T47D (cell line): ENCODE measurements at places on chromosomes 3 and 15.

DNA sequence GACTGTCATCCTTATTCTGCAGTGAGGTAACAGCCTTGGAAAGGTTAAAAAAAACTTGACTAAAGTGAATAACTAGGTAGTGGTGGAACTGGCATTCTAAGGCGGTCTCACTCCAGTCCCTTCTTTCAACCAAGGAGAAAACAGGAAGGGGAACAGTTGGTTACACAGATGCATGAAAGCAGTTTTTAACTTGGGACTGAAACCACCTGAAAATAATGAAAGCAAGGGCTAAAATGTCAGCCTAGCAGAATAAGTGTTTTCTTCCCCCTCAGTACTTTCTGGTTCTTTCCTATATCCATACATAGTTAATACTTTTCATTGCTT, 748 bp upstream of the AVEN start:
- DNase-seq = no peak

GRCh38 chr15:83716605-83717004, 62.7 kb downstream of the ADAMTSL3 start:
- no peak for DNase-seq

- DNase-seq = no peak
These were observed 16.3 kb downstream of the PPP2R3A start for GRCh38 chr3:135981701-135982403.

DNA sequence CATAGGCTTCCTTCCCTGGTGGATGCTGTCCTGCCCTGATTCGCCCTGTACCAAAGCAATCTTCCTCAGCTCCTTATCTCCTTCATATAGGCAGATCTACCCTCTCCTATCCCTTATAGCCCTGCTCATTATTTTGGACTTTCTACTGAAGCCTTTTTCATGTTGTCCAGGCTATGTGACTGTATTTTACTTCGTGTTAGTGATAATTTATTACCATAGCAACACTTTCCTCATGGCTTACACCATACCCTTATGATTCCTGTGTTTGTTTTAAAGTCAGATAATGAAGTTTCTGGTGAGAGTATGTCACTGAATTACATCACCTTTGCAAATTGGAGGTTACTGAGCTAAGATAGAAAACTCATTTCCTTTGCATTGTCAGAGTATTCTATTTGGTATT, 352.6 kb downstream of the NLGN1 start:
- no peak for DNase-seq

- no peak for DNase-seq
These were observed 135.0 kb upstream of the WNT5A start for GRCh38 chr3:55622116-55622515.

GRCh38 chr3:132290833-132291232, 26.4 kb upstream of the ACP3 start:
- DNase-seq = no peak

DNA sequence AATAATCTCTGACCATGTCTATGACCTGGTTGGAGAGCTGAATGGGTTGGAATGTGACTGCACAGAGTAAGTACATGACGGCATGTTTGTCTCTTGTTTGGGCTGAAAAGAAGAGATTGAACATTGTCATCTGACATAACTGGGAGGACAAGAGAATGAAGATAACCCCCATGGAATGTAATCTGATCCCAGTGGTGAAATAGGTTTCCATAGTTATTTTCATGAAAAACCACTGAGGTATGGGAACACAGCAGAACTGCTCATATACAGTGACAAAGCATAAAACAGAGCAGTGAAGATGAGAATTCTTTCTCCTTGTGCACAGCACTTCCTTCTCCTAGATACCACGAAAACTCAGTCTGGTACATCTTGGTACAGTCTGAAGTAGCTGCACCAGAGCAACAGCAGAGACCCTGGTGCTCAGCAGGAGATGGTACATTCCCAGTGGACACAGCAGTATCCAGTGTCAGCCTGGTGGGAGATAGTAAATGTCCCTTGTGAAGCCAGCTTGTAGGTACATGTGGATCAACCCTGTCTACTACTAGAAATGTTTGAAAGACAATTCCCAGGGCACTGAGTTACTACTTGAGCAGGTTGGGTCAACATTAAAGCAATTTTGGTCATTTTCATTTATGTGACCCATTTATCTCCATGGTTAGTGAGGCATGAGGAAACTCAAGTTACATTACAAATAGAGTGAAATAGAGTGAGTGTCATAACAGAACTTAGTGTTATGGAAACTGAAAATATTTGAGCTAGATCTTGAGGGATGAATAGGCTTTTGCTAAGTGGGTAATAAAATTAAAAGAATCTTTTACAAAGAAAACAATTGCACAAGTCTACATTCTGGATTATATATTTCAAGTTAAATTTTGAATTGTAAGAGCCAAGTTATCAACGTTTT, 178.3 kb downstream of the SUCNR1 start:
- DNase-seq = peak; percentile 28

DNA sequence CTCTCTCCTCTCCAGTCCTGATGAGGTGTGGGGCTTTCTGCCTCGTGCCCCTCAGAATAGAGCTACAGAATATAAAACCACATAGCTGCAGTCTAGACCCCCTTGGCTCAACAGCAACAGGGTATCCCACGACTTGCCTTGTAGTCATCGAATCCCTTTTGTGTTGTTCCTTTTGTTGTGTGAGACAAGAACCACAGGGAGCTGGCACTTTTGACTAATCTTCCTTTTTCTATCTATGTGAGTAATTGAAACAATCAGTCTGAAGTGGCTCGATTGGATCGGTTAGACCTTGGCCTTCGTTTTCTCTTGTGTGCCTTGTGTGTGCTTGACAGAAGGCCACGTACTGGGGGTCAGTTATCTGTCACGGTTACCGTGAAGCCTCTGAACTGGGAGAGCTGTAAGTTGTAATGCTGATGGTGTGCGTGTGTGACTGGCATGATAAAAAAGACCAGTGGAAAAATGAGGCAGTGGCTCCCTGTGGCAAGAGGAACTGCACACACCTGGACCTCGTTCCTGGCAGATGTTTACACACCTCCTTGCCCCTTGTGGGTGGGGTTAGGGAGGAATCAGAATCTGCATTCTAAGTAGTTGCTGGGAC, 23.2 kb upstream of the IQCF6 start:
- no peak for DNase-seq

- no peak for DNase-seq
These were observed 272.0 kb downstream of the OCA2 start for GRCh38 chr15:27826902-27827714.

- DNase-seq = no peak
These were observed 37.1 kb downstream of the FAM240A start for GRCh38 chr3:46649436-46649835.

DNA sequence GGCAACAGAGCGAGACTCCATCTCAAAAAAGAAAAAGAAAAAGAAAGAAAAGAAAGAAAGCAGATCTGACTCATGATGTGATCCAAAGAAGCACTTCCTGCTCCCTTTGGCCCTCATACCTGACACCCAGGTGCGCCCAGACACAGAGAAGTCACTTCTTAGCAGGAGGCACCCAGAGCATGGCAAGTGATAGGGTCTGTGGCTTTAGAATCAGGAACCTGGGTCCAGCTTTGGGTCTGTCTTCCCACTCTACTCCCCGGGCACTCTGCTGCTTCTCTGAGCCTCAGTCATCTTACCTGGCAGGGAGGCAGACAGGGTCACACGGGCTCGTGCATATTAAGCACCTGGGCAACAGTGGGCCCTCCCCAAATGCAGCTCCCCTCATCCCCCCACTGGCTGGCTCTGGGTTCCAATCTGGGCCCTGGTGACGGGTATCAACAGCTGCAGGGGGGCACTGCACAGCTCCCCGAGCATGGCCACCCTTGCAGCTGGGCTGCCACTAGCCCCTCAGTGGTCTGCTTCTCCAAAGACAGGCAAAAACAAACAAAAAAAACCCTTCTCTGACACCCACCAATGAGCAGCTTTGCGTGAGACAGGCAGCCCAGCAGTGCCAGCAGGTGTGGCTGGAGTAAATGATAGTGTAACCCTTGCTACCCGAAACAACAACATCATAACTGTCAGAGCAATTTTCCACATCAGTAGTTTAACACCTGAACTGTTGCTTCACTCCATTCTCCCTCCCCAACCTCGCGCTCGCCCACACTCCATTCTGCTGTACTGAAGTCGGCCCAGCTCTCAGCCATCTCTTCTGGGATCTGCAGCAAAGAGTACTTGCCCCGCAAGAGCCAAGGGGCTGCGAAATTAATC, 99.8 kb downstream of the MEGF11 start:
- DNase-seq = no peak

- peak; percentile 51 for DNase-seq
These were observed 18.3 kb upstream of the NTRK3 start for GRCh38 chr15:88274553-88275460.

DNA sequence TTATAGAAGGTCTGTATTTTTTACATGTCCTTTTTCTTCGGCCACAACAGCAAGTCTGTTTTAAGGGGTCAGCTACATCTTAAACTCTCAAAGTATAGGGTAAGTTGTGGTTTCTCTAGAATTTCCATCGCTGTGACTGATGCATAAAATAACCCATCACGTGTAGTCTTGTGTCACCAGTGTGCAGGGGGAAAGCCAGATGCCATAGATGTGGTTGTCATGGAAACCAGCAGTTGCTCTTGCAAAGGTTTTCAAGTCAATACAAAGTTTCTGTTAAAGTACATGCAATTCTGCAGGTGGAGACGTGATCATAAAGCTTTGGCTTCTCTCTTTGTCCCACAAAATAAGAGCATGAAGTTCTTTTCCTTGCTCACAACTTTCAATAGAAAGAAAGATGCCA, 210.3 kb upstream of the ONECUT1 start:
- no peak for DNase-seq

DNA sequence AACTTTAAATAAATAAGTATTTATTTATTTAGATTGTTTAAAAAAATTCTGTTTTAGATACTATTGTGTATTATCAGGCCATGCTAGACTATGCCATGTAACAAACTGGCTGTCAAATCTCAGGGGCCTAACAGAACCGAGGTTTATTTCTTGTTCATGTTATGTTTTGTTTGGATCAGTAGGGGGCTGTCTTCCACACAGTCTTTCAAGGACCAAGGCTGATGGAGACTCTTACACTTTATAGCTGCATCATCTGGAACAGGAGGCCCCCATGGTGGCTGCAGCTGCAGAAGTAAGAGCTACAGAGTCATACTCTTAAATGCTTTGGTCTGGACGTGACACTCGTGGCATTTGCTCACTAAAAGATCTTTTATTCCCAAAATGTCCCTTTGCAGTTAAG, 33.0 kb upstream of the ARL14 start:
- peak; percentile 48 for DNase-seq

GRCh38 chr3:43262194-43262593, 24.1 kb upstream of the SNRK start:
- DNase-seq = no peak

- DNase-seq = peak; percentile 41
These were observed 370.0 kb upstream of the FRG2C start for GRCh38 chr3:75294124-75294523.

DNA sequence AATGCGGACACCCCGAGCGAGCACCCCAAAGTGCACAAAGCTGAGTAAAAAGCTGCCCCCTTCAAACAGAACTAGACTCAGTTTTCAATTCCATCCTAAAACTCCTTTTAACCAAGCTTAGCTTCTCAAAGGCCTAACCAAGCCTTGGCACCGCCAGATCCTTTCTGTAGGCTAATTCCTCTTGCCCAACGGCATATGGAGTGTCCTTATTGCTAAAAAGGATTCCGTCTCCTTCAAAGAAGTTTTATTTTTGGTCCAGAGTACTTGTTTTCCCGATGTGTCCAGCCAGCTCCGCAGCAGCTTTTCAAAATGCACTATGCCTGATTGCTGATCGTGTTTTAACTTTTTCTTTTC, 5.3 kb downstream of the BHLHE40 start:
- DNase-seq = peak; percentile 48

DNA sequence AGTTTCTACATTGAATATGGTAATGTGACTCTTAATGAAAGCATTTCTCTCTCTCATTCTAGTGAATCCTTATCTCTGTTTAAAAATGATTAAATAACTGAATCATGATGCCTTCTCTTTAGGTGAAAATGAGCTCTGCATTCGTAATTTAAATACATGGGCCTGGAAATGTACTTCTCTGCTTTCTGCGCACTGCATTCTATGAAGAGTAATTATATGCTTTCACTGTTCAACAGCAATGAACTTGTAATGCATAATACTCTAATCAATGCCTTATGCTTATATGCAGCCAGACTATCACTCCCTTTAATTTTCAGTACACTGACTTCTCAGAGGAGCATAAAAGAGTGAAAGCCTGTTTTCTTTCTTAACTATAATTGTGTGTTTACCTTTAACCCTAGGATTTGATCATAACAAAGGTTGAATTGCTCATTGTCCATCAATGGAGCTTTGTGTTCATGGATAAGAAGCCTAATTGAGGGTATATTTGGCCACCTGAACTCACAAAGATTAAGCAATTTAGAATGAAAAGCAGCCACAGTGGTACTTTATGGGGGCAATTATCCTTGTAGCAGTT, 330.8 kb upstream of the PDZRN3 start:
- DNase-seq = no peak

DNA sequence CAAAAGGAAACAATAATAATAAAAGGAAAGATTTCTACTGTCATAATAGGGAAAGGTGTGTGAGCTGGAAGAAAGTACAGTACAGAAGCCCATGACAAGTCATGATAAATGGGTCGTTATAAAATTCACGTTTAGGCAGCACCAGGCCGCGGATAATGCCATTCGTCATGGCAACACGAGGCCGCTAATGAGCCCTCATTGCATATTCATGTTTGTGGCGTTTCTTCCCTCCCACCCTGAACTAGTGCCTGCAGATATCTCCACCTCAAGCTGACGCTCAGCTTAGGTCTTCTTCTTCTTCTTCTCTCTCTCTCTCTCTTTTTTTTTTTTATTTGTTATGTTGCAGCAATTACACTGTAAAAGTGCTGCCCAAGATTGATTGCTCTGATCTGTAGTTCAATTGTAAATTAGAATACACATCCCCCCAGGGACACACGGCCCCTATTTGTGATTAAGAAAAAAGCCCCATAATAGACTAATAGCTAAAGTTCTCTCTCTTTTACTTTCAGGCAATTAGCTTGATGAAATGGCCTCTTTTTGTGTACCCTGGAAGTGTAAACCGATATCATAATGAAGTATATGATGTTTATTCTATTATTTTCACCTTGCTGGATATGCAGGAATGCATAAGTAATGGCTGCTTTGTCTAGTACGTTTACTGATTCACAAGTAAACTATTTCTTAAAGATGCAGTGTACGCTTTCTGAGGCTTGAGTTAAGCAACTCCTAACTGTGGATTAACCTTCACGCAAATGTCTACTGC, 61.9 kb upstream of the NR2F2 start:
- no peak for DNase-seq

DNA sequence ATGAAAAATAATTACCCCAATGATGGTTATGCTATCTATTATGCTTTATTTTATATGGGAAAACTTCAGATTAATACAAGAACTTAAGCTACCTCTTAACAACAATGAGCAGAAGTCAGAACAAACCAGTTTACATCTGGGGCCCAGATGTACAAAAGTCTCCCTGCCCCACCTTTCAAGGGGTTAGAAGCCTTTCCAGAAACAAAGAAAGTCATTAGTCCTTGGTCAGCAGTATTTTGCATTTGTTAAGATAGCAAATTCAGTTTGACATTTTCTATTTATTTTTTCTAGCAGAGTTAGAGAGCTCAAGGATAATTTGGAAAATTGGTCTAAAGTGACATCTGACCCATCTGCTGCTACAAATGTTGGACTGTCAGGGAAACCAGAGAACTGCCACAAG, 478.7 kb upstream of the UBE2E2 start:
- no peak for DNase-seq

- no peak for DNase-seq
These were observed 13.8 kb downstream of the XIRP1 start for GRCh38 chr3:39178553-39178952.

- no peak for DNase-seq
These were observed 86.0 kb upstream of the VGLL3 start for GRCh38 chr3:87076946-87077345.
